ENCODE measurements at places on chromosomes 3 and 15. TPM values are rescaled to one million over a fixed set of nuclear protein-coding genes. Genes with fewer than 3 reads are reported as not detected.

Gene SPSB4
- 8.3 TPM for total RNA-seq

Gene SLC12A1
- total RNA-seq: 0.16 TPM

Gene RTP1
- not detected for total RNA-seq

Gene CHST2
- 33.4 TPM for total RNA-seq

Gene DNAJB8
- not detected for total RNA-seq

Gene SYNPR
- total RNA-seq: 56.5 TPM

Gene LAMB2
- total RNA-seq: 47.6 TPM

Gene LTF
- 3.6 TPM for total RNA-seq

Gene ZNF280D
- 159 TPM for total RNA-seq

Gene CCR5
- 0.16 TPM for total RNA-seq

Gene AGBL1
- 0.47 TPM for total RNA-seq

Gene DAPK2
- 5.0 TPM for total RNA-seq

Gene LRRC3B
- total RNA-seq: 51.3 TPM

Gene FOXP1
- total RNA-seq: 168 TPM

Gene NRG4
- total RNA-seq: not detected

Gene IQCH
- 2.8 TPM for total RNA-seq
